ENCODE measurements at places on chromosomes 2 and 18.

GRCh38 chr18:8689517-8689916, 15.8 kb upstream of the MTCL1 start:
- DNase-seq: no peak

- no peak for DNase-seq
Measured at GRCh38 chr2:98118161-98118560, 31.2 kb downstream of the VWA3B start.

- DNase-seq: no peak
Measured at GRCh38 chr2:45990131-45990530, 307.1 kb upstream of the EPAS1 start.

- DNase-seq: no peak
Measured at GRCh38 chr2:43759195-43759594, 14.6 kb upstream of the DYNC2LI1 start.
